ENCODE measurements at places on chromosomes 7 and 10. TPM values are rescaled to one million over a fixed set of nuclear protein-coding genes. Genes with fewer than 3 reads are reported as not detected.

Gene ANKRD1
- total RNA-seq: not detected

Gene MOGAT3
- not detected for total RNA-seq

Gene IDI2
- total RNA-seq: not detected

Gene CYP2C9
- not detected for total RNA-seq

Gene SMKR1
- 1.4 TPM for total RNA-seq

Gene NPTX2
- total RNA-seq: 0.19 TPM

Gene SEMA3C
- total RNA-seq: 1.3 TPM

Gene AKR1C8
- total RNA-seq: 0.23 TPM
